ENCODE measurements at places on chromosomes 7 and 10.
A peak's percentile ranks its signal among the peaks of the same experiment; 100 is the strongest.

DNA sequence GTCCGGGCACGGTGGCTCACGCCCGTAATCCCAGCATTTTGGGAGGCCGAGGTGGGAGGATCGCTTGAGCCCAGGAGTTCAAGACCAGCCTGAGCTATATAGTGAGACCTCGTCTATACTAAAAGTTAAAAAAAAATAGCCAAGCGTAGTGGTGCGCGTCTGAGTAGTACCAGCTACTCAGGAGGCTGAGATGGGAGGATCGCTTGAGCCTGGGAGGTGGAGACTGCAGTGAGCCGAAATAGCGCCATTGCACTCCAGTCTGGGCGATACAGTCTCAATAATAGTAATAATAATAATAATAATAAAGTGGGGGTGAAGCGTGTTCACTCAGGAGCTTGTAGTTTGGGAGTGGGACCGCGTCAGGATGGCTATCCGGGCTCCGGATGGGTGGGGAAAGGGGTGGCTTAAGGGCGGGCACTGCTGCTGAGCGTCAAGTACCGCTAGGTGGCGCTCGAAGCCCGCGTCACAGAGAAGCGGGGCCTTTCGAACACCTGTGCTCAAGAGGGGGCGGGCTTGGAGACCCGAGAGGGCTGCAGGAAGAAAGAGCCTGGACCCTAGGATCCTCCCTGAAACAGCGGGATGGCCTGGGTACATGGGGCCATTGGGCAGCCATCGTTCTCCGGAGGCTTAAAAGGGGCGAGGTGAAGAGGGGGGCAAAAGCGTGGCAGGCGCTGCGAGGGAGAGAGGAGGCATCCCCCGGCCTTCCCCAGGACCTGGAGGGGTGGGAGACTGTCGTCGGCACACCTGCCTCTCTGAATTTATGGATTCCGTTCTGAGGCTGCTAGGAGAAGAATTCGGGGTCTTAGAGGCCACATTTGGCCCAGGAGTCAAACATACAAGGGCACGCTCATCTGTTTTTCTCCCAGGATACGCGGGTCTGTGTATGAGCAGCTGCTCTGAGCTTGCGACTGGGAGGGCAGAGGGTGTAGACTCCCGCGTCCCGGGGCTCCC lies 14.5 kb downstream of the LBX1 start:
- DNase-seq: peak; percentile 48

GRCh38 chr10:121129266-121129665 lies 278.1 kb downstream of the WDR11 start:
- DNase-seq: no peak

DNA sequence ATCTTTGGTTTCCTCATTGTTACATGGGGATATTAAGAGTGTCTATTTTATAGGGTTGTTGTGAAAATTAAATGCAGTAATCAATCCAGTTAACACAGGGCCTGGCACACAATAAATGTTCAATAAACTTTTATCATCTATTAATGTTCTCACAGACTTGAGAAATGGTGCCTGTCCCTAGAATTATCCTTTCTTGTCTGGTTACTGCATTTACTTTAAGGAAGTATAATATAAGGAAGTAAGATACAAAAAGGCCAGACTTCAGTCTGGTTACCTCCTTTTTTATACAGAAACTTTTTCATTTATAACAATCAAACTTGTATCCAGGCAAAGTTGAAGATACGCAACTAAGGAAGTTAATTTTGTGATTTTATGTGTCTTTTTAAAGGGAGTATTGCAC lies 117.0 kb downstream of the LHFPL3 start:
- no peak for DNase-seq

DNA sequence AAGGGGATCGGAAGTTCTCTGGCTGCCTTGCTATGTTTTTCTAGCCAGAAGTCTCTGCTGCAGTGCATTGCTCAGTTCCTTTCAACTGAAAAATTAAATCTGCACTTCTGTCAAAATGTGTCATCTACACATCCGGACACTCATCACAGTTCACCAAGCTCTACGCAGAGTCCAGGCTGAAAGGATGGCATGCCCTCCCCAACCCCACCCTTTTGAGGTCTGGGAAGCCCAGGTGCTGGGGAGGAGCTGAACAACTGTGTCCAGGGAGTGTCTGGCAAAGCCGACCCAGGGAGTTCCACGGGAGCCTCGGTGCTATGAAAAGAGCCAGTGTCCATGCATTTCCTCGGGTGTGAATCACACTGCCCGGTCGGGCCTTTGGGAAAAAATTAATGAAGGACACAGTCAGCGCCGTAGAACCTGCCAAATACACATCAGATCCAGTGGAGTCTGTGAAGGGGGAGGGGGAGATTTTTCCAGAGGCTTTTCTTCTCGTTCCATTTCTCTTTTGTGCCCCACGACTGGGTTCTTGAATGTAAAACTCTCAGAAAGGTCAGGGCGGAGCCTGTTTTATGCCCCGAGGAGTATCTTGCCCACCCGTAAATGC lies 757 bp upstream of the PALS2 start:
- DNase-seq: peak; percentile 32

- DNase-seq: no peak
Measured at GRCh38 chr7:42945821-42946626, 13.8 kb downstream of the MRPL32 start.

GRCh38 chr7:72805526-72806494 lies 22.2 kb downstream of the TYW1B start:
- no peak for DNase-seq

GRCh38 chr10:6236349-6237198 lies 33.8 kb downstream of the PFKFB3 start:
- no peak for DNase-seq

GRCh38 chr7:96589038-96589437 lies 120.6 kb downstream of the SEM1 start:
- DNase-seq: no peak

DNA sequence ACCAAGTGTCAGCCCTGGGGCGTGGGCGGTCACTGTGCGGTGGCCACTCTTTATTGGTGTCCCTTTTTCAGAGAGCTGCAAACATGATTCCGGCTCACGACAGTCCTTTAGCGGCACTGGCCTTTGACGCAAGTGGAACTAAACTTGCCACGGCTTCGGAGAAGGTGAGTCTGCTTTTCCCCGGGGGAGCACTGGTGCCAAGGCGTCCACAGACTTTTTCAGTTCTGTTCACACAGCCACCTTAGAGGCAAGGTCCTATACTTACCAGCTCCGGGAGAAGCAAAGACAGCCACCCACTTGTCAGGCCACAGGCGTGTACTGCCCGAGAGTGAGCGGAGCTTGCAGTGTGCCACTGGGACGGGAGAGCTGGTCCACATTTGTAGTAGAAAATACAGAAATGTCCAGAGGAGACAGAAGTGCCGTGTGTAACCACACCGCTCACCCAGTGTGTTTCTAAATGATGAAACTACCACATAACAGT lies 27.9 kb downstream of the WIPI2 start:
- no peak for DNase-seq

DNA sequence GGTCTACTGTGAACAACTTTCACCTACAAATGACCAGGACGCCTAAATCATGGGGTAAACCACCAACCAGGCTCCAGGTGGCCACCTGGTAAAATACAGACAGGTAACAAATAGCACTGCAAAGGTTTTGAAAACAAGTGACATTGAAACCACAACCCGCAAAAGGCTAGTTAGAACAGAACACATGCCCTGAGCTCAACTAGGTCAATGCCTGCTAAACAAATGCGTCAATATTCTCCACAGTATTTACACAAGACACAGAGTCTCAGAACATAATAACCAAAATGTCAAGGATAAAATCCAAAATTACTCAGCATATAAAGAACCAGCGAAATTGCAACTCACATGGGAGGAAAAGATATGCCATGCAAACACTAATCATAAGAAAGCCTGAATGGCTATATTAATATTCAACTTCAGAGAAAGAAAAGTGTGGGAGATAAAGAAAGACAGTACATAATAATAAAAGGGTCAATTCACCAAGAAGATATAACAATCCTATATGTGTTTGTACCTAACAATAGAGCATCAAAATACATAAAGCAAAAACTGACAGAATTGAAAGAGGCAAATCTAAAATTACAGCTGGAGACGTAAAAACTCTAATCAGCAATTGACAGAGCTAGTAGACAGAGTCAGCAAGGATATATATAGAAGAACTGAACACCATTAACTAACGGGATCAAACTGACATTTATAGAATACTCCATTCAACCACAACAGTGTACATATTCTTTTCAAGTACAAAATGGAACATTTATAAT lies 47.6 kb downstream of the SMURF1 start:
- no peak for DNase-seq

- no peak for DNase-seq
Measured at GRCh38 chr7:93030605-93031225, 87.1 kb downstream of the SAMD9 start.

- DNase-seq: no peak
Measured at GRCh38 chr7:20219446-20220292, 2.5 kb upstream of the MACC1 start.

- DNase-seq: no peak
Measured at GRCh38 chr7:90832726-90833125, 236.6 kb downstream of the CDK14 start.

DNA sequence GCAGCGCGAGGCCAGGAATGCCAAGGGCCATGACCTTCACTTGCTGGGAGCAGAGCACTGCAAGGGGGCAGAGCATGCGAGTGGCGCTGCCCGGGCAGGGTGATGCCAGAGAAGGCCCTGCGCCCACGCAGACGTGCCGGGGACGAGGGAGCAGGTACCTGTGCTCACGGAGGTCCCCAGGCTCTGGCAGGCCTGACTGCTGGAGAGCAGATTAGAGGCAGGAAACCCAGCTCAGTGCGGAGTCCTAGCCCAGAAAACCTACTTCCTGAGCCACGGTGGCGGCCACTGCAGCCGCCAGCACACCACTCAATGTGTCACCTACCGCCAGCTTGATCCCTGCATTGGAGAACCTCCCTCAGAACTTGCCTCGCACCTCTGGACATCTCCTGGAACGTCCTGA lies 148.4 kb downstream of the MAD1L1 start:
- DNase-seq: no peak

DNA sequence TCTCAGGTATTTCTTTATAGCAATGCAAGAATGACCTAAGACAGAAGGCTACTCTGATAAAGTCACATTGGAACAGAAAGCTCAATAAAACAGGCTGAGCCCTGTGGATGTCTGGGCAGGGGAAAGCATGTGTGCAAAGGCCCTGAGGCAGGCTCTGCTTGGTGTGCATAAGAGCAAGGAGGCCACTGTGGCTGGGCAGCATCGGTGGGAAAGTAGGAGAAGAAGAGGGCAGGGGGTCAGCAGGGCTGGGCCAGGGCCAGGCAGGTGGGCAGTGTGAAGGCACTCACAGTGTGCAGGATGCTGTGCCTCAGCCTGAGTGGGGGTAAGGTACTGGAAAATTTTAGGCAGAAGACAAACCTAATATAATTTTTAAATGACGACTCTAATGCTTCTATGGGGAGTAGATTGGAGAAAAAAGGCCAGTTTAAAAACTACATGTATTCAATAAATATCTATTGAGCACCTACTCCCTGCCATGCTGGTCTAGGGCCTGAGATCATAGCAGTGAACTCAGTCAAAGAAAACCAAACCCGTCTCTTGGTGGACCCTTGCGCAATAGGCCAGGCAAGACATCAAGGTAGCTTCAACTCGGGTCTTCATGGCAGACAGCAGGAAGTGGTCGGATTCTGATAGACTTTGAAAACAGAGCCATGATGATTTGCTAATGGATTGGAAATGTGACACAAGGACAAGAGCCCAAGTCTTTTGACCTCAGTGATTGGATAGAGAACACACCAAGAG lies 572.3 kb downstream of the TCERG1L start:
- no peak for DNase-seq

DNA sequence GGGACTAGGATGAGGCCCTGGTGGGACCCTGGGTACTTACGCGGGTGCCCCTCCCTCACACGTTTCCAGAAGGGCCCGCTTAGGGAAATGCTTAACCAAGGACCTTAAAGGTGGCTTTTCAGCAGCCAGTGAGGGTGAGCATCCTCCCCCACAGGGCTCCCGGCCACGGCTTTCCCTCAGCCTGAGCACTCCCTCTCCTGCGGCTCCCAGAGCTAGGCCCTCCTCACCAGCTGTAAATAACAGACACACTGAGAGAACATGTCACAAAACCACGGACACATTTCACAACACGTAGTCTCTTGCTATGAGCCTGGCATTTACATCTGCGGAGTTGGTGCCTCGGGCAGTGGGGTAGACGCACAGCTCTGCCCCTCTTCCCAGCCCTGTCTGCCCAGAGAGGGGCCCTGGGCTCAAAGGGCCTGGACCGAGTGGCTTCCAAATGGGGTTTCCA lies 25.2 kb downstream of the GRID1 start:
- DNase-seq: no peak

DNA sequence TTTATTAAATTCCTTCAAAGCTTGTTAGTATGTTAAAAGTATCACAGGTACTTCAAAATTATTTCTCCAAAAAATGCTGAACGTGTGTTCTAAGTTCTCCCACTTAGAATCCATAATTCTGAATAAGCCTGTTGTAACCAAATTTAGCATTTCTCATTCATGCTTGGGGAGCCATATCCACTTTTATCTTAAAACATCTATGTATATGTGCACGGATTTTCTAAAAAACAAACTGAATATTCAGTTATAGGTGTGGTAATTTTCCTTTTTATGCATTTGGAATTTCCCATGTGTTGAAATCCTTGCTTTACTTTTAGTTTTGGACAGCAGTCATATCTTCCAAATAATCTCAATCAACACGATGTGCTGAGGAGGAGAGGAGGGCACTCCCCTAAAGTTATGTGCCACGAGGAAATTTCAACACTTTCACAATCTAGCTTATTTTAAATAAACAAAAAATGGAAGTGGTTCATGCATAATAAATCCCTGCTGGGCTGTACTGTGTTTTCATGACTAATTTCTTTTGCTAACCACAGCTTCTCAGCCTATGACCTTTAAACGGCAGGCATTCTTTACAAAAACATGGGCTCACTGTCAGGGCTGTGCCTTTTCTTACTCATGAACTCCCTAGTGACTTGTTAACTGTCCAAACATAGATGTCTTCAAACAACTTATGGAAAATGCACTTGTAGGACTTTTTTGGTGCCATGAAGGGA lies 380.3 kb upstream of the SEMA3C start:
- no peak for DNase-seq

DNA sequence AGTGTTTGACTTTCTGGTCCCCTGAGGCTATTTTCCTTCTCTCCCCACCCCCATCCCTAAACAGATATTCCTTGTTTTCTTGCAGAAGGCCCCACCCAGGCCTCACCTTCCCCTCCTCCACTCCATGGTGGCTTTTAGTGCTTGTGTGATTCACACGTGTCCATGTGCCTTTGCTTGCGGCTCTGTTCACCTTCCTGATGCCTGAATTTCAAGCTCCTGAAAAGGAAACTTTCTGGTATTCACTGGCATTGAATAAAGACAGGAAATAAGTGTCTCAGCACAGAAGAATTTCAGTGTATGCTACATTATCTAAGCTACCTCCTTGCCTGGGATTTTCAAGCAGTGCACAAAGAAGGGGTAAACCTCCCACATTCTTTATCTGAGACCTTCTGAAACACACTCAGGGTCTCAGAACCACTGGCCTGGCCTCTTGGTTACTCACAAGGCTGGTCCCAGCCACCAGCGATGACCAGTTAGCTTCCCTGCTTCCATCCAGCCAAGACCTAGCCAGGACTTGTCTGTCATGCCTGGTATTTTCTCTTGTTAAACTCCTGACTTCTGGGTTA lies 17.2 kb upstream of the UBE2H start:
- DNase-seq: no peak

DNA sequence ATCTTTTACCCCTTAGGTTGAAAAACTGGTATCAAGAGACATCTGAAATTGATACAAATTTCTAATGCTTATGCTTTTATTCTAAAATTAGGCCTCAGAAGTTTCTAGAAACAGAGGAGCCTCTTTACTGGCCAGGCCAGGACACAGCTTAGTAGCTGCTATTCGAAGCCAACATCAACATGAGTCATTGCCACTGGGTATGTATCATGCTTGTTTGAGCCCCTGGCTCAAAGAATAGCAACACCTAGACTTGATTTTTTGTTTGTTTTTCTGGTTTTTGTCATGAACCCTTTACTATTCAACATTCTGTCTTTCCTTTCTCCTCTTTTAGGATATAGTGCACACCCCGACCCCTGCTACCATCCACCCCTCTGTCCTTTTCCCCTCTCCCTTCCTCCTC lies 90.9 kb upstream of the STK17A start:
- DNase-seq: no peak
